ENCODE measurements at places on chromosomes 3 and 15.
A peak's percentile ranks its signal among the peaks of the same experiment; 100 is the strongest.

DNA sequence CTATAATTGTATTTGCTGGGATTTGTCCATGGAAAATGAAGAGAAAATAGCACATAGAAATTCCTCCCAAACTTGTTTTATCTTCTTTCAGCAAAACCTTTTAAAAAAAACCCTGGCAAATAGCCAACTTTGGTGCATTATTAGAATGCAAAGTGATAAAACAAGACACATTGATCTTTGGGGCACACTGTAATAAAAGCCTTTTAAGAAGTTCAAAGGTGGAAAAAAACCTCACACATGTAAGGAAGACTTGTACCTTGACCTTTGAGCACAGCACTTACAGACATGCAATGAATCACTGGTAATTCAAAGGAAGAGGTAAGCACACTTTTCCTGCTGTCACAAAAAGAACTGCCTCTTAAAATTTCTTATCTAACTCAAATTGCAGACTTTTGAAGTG lies 8.0 kb upstream of the MORC1 start:
- DNase-seq = no peak

DNA sequence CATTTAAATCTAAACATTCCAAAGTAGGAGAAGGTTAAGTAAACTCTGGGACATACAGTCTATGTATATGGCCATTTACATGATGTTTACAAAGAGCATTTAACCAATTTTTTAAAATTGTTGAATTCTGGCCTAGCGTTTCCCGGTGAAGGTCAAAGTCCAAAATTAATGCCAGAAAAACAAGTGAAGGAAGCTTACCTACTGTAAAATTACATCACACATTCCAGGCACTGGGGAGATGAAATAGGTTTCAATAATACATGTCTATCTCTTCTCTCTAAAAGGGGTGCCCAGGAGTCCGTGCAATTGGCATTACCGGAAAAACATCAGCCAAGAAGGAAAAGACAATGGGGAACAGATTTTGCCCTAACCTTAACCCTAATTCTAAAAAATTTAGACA lies 358.8 kb downstream of the VPS13C start:
- DNase-seq = no peak

DNA sequence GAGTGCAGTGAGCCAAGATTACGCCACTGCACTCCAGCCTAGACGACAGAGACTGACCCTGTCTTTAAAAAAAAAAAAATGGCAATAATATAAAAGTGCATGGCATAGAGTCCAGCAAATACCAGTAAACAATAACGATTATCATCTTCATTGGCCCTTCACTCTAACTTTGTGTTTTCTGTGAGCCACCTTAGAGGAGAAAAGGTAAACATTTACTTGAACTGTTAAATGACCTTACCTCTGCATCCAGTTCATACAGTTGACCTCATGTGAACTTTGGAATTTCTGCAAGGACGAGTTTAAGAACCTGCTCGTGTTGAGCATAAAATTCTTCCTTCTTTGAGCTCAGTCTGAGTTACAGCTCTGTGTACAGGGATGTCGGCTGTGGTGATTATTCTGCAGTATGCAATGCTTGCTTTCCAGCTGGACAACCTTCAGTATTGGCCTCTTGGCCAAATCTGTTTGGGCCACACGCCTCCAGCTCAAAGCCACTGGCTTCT lies 56.6 kb downstream of the RLBP1 start:
- no peak for DNase-seq

DNA sequence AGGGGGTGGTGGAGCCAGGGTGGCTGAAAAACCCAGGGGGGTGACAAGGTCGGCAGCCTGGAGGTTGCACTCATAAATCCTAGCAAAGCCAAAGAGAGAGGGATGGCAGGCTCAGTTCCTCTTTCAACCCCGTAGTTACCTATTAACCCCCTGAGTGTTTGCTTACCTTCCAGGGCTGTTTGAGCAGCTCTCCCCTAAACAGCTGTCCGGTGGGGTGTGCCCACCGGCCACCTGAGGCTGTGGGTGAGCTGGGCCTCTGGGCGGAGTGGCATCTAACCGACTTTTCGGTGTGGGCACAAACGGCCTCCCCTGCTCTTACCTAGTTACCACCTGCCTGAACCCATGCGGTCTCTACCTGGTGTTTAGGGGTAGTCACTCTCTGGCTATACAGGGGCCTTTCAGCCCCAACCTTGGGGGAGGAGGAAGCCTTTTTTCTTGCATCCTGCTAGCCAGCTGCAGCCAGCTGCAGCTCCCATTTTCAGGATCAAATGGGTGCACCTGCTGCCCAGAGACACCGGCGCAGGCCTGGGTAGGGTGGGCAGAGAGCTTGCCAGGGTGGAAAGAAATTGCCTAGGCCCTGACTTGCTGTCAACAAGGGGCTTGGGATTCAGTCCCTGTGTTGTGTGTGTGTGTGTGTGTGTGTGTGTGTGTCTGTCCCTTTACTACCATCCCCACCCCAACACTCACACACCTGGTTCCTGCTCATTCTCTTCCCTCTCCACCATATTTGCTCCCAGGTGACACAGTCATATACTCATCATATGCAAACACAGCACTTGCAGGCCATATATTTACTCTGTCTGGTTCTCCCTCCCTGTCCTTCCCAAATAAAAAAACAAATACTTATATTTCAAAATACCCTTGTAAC lies 3.7 kb downstream of the DLL4 start:
- no peak for DNase-seq

- no peak for DNase-seq
These were observed 18.3 kb downstream of the MSL2 start for GRCh38 chr3:136177876-136178275.

GRCh38 chr3:112582244-112582874 lies 20.5 kb downstream of the SLC35A5 start:
- DNase-seq = no peak

- no peak for DNase-seq
These were observed 31.4 kb upstream of the CTNNB1 start for GRCh38 chr3:41167722-41168497.

DNA sequence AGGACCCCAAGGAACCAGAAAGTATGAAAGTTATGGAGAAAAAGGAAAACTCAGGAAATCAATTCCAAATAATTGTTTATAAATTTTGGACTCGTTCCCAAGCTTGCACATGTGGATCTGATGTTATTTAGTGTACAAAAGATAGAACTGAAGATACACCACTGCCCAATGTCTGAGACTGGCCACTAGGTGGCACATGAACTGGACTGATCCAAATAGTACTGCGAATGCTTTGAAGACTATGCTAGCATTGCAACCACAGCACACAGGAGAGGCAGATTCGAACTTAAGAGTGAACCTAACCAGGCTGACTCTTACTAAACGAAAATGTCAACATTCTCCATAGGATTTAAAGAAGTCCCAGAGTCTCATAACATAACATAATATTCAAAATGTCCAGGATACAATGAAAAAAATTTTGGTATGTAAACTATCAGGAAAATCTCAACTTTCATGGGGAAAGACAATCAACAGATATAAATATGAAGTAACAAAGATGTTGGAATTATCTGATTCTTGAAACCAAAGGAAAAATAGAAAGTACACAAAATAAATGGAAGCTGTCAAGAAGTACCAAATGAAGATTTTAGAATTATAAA lies 596.7 kb downstream of the FGF12 start:
- peak; percentile 44 for DNase-seq

DNA sequence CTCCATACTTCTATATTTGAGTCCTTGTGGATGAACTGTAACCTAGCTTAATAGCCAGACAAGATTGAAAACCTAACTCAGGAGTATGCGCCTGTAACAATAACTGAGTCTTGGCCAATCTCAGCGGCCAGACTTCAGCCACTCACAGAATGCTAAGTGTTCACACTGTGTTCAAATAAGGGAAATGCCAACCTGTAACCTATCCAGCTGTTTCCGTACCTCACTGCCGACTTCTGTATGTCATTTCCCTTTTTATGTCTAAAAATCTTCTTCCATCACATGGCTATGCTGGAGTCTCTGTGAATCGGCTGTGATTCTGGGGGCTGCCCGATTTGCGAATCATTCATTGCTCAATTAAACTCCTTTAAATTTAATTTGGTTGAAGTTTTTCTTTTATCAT lies 169.2 kb downstream of the NFKBIZ start:
- DNase-seq = no peak

- DNase-seq = no peak
These were observed 103.1 kb downstream of the TLE3 start for GRCh38 chr15:69994429-69995205.

- no peak for DNase-seq
These were observed 99.6 kb upstream of the PRR23E start for GRCh38 chr3:127093312-127093711.

- DNase-seq = no peak
These were observed 45.7 kb upstream of the INO80 start for GRCh38 chr15:41161736-41162135.

GRCh38 chr3:174620138-174620537 lies 239.0 kb upstream of the NAALADL2 start:
- no peak for DNase-seq

GRCh38 chr3:10374311-10374710 lies 53.4 kb upstream of the SEC13 start:
- DNase-seq = no peak

- DNase-seq = peak; percentile 74
These were observed 207.2 kb downstream of the ROBO2 start for GRCh38 chr3:77247061-77247460.

DNA sequence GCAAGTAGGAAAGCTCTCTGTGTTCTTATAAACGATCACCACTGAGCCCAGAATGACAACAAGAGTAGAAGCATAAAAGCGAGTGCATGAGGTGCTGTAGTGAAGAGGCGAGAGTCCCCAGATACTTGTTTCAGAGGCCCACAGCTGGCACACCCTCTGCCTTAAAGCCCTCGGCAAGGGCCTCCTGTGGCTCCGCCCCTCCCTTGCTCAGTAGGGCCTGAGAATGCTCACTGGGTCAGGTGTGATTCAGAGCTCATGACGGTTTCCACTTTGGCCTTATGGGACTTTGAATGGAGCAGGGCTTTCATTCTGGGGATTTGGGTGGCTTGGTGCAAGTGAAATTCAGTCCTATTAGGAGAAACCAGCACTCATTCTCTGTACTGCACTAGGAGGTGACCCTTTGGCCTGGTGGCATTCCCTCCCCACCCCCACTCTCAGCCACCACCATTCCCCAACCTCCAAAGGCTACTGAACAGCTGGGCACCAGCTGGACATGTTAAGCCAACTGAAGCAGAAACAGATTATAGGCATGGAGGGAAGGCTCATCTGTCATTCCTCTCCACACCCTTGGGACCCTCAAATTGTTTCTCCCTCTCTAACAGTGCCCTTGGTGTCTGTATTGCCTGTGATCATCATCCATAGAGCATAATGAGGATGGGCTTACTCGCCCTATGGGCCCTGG lies 109.6 kb upstream of the CTDSPL start:
- DNase-seq = no peak

DNA sequence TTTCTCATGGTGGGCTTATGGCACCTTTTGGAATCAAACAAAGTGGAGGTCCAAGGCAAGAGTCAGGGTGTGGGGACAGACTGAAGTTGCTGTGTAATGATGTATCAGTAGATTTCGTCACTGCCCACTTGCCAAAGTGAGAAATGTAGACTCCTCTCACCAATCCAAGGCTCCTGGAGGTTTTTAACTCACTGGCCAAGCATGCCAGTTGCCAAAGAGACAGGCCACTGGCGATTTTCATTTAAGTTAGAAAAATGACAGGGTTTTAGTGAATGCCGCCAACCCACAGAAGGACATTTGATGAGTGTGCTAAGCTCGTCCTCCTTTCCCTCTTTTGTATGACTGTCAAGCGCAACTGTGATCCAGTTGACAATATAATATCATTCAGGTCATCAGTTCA lies 209.2 kb downstream of the FEZF2 start:
- DNase-seq = no peak

DNA sequence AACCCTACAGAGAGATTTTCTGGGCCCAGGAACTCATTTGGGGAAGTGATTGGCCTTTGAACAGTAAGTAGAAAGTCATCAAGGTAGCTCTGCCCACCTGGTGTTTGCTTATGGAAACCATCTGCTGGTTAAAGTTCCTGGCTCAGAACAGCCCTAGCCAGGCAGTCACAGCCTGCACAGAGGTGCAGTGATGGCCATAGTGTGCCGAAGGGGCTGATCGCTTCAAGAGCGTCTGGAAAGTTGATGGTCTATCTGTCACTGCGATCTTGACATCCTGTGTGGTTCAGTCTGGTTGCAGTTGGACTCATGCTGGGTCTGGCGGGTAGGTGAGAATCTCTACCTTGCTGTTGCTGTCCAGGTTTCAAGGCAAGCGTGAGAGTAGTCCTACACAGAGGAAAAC lies 151.6 kb downstream of the SLCO3A1 start:
- DNase-seq = no peak

- DNase-seq = no peak
These were observed 170.1 kb upstream of the PFN2 start for GRCh38 chr3:150140614-150141321.

- no peak for DNase-seq
These were observed 15.6 kb upstream of the AMOTL2 start for GRCh38 chr3:134389865-134390264.

DNA sequence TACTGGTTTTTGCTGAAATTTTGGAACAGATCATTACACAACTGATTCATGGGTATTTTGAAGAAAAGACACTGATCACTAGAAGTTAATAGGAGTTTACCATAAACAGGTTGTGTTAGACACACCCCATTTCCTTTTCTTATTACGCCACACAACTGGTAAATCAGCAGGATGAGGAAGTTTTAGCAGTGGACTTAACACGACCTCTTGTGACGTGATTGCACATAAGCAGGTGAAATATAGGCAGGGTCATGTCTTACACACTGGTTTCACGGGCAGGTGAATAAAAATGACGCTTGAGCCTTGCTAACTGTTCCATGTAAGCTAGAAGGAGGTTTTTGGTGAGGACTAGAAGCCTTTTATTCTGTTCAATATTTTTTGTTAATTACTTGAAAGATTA lies 27.1 kb upstream of the TPRG1 start:
- DNase-seq = no peak

DNA sequence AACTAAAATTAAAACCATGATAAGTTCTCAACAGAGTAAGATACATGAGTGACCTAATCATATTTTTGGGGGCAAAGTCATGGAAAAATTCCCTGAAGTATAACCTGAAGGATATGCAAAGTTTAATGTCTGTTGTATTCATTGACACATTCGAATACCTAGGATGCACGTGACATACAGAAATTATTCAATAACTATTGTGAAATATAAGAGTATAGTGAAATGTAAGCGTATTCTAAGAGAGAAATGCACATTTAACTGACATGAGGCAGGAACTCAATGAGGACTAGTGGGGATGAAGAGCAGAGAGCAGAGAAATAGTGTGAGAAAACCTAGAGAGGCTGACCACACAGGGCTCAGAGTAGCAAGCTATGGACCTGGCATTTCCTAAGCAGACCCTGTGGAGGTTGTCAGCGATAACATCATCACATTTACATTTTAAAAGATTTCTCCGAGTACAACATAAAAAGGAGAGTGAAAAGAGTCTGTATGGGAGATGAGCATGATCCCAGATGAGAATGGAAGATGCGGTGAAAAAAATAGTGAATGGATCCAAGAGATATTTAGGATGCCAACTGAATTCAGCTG lies 588.8 kb downstream of the MAGI1 start:
- no peak for DNase-seq

GRCh38 chr3:69384326-69384725 lies 1.6 kb downstream of the FRMD4B start:
- no peak for DNase-seq

GRCh38 chr15:25780479-25781255 lies 82.5 kb downstream of the ATP10A start:
- no peak for DNase-seq

- no peak for DNase-seq
These were observed 1.1 kb upstream of the NPHP3 start for GRCh38 chr3:132723024-132723950.

- DNase-seq = no peak
These were observed 544.5 kb downstream of the MFSD1 start for GRCh38 chr3:159346271-159346903.

All from putamen (tissue), 1 donor.